ENCODE measurements at places on chromosomes 2 and 18.
A peak's percentile ranks its signal among the peaks of the same experiment; 100 is the strongest.

GRCh38 chr2:159064446-159065301 lies 96.2 kb downstream of the TANC1 start:
- DNase-seq: no peak

- DNase-seq: no peak
Observed at GRCh38 chr2:205849136-205849535, 166.8 kb downstream of the NRP2 start.

- no peak for DNase-seq
Observed at GRCh38 chr18:45284174-45284573, 331.1 kb upstream of the SLC14A2 start.

GRCh38 chr2:35298493-35298892 lies 1057.1 kb upstream of the CRIM1 start:
- DNase-seq: no peak

GRCh38 chr2:231270221-231271114 lies 72.0 kb downstream of the ARMC9 start:
- DNase-seq: no peak

DNA sequence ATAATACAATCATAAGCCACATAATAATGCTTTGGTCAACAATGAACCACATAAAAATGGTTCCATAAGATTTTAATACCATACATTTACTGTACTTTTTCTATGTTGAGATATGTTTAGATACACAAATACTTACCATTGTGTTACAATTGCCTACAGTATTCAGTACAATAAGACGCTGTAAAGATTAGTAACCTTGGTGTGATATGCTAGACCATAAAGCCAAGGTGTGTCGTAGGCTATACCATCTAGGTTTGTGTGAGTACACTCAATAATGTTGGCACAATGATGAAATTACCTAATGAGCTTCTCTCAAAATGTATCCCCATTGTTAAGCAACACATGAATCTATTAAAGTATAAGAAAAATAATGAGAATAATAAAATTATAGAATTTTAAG lies 662.3 kb downstream of the SATB2 start:
- no peak for DNase-seq

GRCh38 chr18:65522907-65523306 lies 227.9 kb upstream of the CDH7 start:
- DNase-seq: no peak

DNA sequence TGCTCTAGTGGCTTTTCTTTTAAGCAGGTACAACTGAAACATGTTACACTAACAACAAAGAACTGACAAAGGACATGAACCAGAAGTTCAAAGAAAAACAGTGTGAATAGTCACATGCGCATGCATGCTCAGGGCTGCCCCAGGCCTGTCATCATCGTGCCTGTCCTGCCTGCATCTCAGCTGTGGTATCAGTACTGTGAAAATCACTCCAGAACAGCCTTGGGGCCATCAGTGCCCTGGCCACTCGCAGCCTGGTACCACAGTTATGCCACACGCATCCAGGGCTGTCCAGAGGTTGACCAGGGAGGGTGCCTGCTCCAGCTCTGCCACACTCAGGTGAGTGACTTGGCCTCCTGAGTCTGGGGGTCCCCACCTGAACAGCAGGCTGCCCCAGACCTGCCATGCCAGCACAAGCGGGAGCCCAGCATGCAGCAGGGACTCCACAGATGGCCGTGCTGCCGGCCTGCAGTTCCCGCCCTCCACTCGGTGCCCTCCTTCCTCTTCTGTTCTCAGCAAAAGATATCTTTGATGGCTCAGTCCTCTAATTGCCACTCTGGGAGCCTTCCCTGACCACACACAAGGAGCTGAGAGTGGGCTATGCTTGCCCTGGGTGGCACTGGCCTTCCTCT lies 12.3 kb downstream of the LIMS2 start:
- DNase-seq: no peak

GRCh38 chr2:196747400-196747799 lies 52.1 kb downstream of the GTF3C3 start:
- DNase-seq: no peak

DNA sequence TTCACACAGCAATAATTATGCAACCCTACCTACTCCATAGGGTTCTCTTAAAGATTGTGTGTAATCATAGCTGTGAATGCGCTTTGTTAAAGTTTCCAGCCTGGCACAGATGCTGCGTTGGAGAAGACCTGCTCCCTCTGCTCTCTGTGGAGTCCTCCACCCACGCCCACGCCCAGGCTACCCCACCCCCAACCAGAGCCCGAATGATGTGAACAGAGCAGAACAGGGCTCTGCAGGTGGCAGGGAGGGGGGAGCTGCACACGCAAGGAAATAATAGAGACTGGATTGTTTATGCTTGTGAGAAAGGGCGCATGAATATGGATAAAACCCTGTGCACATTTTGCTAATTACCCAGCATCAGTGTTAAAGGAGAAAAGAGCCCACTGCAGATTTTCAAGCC lies 447.5 kb downstream of the BCL11A start:
- DNase-seq: no peak

- DNase-seq: no peak
Observed at GRCh38 chr2:43267381-43267780, 41.0 kb upstream of the ZFP36L2 start.

GRCh38 chr2:75100011-75100800 lies 99.1 kb downstream of the TACR1 start:
- DNase-seq: no peak

GRCh38 chr18:75036917-75037688 lies 171.8 kb downstream of the PTGR3 start:
- no peak for DNase-seq

DNA sequence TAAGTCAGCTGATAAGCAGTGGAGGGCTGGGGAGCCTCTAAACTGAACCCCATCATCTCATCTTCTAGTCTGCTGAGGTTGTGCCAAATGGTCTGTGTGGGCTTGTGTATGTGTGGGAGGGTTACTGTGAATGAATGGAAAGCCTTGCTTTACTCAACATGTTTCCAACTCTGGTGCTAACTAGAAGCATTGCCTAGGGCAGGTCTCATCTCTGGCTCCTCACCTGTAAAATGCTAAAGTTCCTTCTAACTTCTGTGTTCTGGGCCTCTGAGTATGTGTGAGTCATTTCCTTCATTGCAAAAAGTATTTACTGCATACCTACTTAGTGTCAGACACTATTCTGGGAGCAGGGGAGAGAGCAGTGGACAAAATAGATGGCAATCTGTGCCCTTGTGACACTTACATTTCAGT lies 1.3 kb downstream of the LIPG start:
- DNase-seq: no peak

DNA sequence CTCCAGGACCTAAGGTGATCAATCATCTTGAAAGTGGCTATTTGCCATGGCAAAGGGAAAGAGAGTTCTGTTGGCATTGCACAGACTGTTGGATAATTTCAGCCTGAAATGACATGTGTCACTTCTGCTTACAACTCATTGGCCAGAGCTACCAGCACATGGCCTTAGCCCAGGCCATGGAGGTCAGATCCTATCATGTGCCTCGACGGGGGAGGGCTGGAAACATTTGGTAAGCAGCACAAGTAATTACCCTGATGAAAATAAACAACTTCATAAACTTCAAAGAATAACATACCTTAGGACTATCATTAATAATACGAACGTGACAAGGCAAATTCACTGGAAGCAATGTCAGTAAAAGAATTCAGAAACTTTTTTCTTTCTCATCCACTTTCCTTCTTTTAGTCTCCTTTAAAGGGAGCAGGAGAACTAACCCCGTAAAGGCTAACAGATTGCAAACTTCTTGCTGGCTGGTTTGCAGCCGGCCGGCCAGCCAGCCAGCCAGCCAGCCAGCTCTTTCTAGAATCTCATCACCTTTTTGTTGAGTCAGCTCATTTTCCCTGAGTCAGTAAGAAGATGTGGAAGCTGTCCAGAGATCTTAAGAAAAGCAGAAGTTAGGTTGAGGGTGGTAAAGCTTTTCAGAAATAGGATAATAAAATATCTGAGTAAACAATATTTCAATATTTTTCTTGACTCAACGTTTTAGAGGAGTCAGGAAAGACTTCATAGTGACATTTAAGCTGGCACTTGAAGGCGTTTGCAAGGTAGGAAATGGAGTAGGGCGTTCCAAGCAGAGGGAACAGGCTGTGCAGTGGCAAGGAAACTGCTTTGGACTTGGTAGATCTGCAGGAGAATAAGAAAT lies 31.9 kb downstream of the CNRIP1 start:
- no peak for DNase-seq

DNA sequence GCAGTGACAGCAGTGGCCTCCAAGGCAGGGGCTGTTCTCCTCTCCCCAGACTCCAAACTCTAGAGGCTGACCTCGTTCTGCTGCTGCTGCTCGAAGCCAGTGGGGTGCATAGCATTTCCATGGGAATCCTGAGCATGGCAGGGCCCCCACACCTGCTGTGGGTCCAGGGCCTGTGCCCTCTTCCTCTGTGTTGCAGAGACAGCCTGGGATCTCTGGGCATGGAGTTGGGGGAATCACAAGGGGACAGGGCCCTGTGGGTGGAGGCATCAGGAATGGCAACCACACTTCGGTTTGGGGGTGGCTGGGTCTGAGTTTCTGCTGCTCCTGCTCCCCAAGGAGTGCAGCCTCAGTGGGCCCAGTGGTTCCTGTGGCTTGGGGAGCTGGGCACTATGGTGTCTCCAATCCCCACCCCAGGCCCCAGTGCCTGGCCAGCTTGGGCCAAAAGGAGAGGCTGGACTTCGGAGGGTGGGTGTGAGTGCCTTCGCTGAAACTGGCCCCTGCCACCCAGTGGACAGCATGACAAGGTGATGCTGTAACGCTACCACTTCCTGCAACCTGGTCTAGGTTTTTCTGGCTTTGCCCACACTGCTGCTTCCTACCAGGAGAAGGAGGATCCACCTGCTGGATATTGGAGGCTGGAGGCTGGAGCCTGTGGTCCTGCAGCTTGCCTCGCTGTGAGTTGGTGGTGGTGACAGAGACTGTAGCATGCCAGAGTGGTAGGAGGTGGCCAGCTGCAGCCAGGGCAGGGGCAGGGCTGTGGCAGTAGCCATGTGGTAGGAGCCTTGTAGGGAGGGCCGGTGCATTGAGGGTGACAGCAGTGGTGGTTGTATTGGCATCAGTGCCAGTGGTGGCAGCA lies 56.6 kb downstream of the SOWAHC start:
- no peak for DNase-seq

GRCh38 chr2:40474306-40474705 lies 22.4 kb upstream of the SLC8A1 start:
- no peak for DNase-seq

GRCh38 chr2:7430421-7430868 lies 513.2 kb downstream of the RNF144A start:
- DNase-seq: no peak

DNA sequence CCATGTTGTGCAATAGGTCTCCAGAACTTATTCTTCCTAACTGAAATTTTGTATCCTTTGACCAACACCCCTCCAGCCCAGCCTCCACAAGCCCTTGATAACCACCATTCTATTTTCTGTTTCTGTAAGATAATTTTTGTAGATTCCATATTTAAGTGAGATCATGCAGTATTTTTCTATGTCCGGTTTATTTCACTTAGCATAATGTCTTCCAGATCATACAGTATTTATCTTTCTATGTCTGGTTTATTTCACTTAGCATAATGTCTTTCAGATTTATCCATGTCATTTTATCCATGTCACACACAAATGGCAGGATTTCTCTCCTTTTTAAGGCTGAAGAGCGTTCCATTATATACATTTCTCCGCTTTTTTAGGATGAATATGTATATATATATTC lies 24.4 kb upstream of the ONECUT2 start:
- no peak for DNase-seq

GRCh38 chr2:127570282-127571250 lies 35.1 kb downstream of the MYO7B start:
- no peak for DNase-seq

GRCh38 chr18:27707201-27707600 lies 469.7 kb downstream of the CDH2 start:
- no peak for DNase-seq

- no peak for DNase-seq
Observed at GRCh38 chr2:174977364-174977763, 27.8 kb downstream of the CHN1 start.

DNA sequence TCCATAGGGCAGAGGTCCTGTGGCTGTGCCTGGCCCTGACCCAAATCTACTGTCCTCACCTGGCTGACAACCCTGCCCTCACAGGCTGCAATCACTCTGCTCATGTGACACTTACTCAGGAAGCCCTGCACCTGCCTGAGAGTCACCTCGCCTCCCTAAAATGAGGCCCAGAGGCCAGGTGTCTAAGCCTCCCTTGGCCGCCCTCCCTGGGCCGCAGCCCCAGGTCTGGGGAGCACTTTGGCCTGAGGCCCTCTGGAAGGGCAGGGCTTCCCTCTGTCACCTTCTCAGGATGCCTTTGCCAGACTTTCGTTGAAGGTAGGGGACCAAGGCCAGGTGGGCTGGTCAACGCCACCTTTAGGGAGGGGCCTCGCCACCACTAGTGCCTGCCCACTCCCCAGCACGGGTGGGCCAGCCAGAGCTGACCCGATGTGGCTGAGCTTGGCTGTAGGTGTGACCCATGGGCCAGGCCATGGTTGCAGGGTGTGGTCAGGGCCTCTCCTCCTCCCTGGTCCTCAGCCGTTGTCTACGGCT lies 6.1 kb upstream of the GPC1 start:
- DNase-seq: peak; percentile 10

DNA sequence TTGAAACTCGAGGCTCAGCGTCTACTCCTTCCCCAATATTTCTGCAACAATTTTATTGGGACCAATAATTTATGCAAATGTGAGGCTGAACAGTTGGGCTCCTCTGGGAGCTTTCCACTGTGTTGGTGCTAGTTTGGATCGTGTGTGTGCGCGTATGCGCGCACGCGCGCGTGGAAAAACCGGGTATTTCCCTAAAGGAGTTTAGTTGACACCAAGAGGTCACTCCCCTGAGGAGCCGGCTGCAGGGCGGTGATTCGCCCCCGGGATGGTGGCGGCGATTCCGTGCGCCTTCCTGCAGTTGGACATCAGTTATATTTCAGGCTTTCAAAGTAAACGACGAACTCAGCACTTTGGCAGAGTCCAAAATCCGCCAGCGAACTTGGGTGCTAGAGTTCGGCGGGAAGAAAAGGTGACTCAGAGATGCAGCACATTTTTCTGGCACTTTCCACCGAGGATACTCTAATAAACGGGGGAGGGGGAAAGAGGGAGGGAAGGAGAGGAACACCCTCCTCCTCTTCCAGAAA lies 186.5 kb upstream of the FANCL start:
- no peak for DNase-seq

DNA sequence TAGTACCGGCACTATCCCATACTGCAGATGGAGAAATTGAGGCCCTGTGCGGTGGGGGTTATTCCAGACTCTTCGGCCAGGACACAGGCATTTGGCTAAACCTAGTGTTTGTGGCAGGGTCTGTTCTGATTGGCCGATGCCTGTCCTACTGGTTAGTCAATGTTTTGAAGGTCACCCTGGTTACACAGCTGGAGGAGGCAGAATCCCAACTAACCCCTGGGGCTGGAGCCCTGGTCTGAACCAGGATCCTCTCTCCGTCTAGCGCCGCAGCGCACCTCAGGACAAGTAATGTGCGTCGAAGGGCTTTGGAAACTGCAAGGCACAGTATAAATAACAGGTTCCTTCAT lies 19.4 kb downstream of the TEX44 start:
- peak; percentile 33 for DNase-seq

All from tibial nerve (tissue), 4 donors.